Progenitor cell of endocrine pancreas (in vitro differentiated cells): ENCODE measurements at places on chromosomes 4 and X.

- no peaks in the 10 kb centered on the region for H3K27me3 ChIP-seq
- no peaks in the 10 kb centered on the region for H3K4me1 ChIP-seq
- no peak for DNase-seq
- peaks cover 2% of the 10 kb centered on the region for H3K36me3 ChIP-seq
These were observed 21.0 kb upstream of the THOC2 start for GRCh38 chrX:123753656-123754350.

DNA sequence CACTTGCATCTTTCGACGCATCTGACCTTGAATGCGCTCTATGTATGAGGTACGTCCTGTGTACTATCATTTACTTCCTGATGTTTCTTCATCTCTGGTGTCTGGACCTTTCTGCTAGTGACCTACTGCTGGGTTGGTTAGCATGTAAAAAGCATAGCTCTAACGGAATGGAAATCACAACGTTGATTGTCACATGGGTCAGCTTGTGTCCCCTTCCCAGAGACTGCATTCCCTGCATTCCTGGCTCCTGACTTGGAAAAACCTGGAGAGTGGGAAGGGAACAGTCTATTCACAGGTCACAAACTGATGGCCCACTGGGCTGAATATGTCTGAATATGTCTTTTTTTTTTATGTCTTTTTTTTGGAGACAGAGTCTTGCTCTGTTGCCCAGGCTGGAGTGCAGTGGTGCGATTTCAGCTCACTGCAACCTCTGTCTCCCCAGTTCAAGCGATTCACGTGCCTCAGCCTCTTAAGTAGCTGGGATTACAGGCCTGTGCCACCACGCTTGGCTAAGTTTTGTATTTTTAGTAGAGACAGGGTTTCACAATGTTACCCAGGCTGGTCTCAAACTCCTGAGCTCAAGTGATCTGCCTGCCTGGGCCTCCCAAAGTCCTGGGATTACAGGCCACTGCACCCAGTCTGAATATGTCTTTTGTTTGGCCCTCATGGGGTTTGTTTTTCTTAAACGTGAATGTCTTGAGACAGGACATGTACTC lies 16.3 kb downstream of the LONRF3 start:
- H3K4me3 ChIP-seq: no peak overlapping the region
- no peaks in the 10 kb centered on the region for H3K27me3 ChIP-seq
- H3K4me1 ChIP-seq: no peaks in the 10 kb centered on the region
- H3K27ac ChIP-seq: no peak overlapping the region

DNA sequence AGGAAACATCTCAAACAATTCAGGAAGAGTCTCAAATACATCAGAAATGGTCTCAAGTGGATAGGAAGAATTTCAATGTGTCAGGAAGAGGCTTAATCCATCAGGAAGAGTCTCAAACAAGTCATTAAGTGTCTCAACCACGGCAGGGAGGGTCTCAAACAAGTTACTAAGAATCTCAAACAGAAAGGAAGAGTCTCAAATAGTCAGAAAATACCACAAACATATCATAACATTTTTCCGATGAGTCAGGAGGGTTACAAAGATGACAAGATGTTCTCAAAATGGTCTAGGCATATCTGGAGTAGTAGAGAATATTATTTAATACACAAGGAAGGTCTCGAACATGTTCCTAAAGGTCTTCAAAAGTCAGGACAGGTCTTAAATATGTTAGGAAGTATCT lies 109.3 kb upstream of the USP9X start:
- no peak for DNase-seq
- no peaks in the 10 kb centered on the region for H3K36me3 ChIP-seq
- no peaks in the 10 kb centered on the region for H3K4me1 ChIP-seq
- H3K27me3 ChIP-seq: no peaks in the 10 kb centered on the region
- H3K27ac ChIP-seq: no peak overlapping the region

DNA sequence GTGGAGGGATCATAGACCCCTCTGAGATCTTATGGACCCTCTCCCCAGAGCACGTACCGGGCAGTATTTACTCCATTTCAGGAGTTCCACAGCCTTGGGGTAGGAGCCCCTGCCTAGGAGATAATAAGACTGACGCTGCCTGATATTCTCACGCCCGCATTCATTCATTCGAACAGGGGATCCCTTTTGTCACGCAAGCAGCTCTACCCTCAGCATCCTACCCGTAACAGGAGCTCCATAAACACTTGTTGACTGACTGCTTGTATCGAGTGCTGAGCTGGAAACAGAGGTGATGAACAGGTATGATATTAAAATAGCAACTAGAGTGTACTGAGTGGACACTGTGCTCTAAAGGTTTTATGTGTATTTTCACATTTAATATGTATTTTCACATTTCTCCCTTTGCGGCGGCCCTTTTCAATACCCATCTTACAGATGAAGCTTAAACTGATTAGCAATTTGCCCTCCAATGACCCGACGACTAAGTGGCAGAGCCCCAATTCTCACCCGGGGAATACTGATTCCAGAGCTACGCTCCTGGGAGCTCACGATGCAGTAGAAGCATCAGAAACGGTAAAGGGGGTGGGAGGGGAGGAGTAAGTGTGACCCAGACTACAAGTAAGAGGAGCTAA lies 888 bp downstream of the RAB28 start:
- peaks cover 19% of the 10 kb centered on the region for H3K4me1 ChIP-seq
- peaks cover 2% of the 10 kb centered on the region for H3K36me3 ChIP-seq
- no peak for DNase-seq

DNA sequence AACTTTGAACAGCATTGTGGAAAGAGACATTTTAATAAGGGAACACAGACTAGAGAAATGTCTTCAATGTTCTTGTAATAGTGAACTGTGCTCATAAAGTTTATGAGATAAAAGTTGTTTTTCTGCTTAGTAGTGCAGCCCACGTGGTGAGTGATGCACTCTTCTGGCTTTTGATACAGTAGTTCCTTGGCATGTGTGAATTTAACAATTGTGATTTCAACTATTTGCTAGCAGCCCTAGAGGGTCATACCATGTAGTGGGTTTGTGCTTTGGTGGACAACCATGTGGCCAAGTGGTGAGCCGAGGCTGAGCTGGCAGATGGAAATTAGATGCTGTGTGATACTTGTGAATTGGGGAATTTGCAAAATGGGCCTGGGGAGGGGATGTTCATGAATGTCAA lies 116.2 kb upstream of the SLC4A4 start:
- no peak for DNase-seq
- no peaks in the 10 kb centered on the region for H3K27me3 ChIP-seq
- H3K4me3 ChIP-seq: no peak overlapping the region
- peaks cover 22% of the 10 kb centered on the region for H3K4me1 ChIP-seq
- H3K36me3 ChIP-seq: peaks cover 55% of the 10 kb centered on the region

DNA sequence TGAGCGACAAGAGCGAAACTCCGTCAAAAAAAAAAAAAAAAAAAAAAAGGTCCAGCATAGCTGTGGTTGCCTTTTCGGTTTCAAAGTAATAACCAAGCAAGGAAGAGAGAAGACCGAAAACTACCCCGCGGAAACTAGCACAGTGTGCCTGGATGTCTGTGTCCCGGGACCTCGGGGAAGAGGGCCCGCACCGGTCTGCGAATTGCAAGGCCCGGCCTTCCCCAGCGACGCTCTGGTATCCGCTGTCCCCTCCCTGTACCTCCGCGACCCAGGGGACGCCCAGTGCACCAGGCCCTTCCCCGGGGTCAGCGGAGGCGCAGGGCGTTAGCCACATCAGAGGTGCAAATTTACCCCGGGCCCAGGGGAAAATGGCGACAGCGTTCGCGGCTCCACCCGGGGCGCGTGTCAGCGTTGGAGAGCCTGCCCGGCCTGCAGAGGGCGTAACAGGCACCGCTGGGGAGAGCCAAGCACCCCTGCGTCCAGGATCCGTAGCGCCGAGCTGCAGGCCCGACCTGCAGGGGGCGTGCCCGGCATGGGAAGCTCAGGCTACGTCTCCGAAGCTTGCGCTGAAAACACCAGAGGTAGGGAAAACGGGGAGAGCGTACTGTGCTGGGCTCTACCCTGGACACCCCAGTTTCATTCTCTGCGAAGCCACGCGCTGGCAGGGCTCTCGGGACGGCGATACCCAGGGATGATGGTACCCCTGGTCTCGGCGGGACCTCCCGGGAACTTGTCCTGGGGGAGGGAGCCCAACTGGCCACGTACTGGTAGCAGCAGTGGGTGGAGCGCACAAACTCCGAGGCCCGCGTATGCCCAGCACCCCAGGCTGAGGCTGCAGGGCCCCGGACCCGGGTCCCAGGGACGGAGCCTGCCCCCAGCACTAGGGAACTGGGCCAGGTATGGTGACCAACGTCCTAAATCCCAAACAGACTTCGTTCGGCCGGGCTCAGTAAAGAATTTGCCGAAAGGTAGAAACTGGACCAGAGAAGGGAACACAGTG lies 16.2 kb downstream of the NKX6-1 start:
- H3K4me1 ChIP-seq: peaks cover 22% of the 10 kb centered on the region
- H3K27ac ChIP-seq: no peak overlapping the region
- H3K4me3 ChIP-seq: no peak overlapping the region
- DNase-seq: no peak
- peaks cover 71% of the 10 kb centered on the region for H3K27me3 ChIP-seq

GRCh38 chrX:142089193-142089592 lies 115.9 kb downstream of the MAGEC2 start:
- no peaks in the 10 kb centered on the region for H3K27me3 ChIP-seq
- no peak overlapping the region for H3K27ac ChIP-seq
- no peaks in the 10 kb centered on the region for H3K4me1 ChIP-seq
- DNase-seq: no peak
- no peak overlapping the region for H3K4me3 ChIP-seq

GRCh38 chr4:5710961-5711478 lies at the start of gene EVC:
Gene EVC (plus strand): TSS chr4:5711201. CDS start chr4:5711381, 180 bp downstream.
- H3K27ac ChIP-seq: peak within 1 kb of the TSS; percentile 92
- peaks cover 23% of the 10 kb centered on the region for H3K4me1 ChIP-seq
- peaks cover 12% of the 10 kb centered on the region for H3K36me3 ChIP-seq
- peak within 1 kb of the TSS; percentile 84 for H3K4me3 ChIP-seq
- DNase-seq: peak; percentile 63

DNA sequence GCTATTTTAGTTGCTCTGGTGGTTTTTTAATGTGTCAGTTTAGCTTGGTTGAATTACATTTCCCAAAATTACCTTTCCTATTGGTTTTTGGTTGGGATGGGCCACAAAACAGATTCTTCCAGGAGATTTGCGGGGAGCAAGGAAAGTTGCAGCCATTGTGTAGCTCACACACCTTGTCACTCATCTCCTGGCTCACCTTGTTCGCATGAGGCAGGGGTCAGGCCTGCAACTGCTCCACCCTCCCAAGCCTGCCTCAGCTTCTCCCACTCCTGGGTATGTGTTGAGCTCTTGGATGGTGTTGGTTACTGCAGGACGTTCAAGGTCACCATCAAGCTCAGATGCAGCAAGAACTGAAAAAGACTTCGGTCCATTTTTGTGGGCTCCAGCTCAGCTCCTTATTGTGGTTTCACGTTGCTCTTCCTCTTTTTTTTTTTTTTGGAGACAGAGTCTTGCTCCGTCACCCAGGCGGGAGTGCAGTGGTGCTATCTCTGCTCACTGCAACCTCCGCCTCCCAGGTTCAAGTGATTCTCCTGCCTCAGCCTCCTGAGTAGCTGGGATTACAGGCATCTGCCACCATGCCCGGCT lies 95.6 kb upstream of the METTL14 start:
- no peak overlapping the region for H3K27ac ChIP-seq
- H3K36me3 ChIP-seq: no peaks in the 10 kb centered on the region
- peaks cover 13% of the 10 kb centered on the region for H3K27me3 ChIP-seq

DNA sequence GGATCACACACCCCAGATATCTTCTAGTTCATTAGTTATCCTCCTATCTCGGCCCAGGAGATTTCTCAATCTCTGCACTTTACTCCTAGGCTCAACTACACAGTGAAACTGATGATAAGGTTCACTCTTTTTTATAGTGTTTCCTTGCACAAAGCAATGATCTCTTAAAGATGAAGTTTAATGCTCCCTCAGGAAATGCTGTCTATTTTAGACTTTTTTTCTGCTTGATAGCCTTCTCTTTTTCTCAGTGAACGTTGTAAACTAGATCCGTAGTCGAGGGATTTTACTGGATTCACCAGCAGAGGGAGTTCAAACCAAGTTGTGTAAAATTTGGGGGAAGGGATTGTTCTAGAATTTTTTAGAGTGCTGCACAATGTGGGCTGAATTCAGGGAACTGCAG lies 269.6 kb downstream of the GBA3 start:
- no peaks in the 10 kb centered on the region for H3K36me3 ChIP-seq
- H3K4me3 ChIP-seq: no peak overlapping the region
- DNase-seq: no peak
- H3K27me3 ChIP-seq: no peaks in the 10 kb centered on the region

DNA sequence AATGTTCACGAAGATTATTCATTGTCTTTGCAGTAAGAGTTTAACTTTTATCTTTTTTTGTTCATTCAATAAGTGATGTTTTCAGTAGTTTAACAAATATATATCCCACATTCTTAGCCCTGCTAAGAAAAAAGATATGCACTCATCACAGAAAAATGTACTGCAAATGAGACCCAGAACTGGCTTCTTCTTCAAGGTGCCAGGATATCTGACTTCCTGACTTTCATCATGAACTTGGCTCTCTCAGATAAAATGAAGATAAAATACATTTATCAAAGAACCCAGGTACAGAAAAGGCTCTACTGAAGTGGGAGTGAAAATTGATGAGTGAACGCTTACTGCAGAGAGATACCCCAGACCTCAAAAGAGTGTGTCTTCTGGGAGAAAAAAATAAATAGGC lies 177.8 kb upstream of the DKK2 start:
- H3K27me3 ChIP-seq: peaks cover 7% of the 10 kb centered on the region
- no peak overlapping the region for H3K27ac ChIP-seq
- no peak for DNase-seq
- H3K4me1 ChIP-seq: peaks cover 7% of the 10 kb centered on the region

GRCh38 chr4:90815569-90815968 lies 688.4 kb downstream of the CCSER1 start:
- no peak overlapping the region for H3K4me3 ChIP-seq
- no peaks in the 10 kb centered on the region for H3K27me3 ChIP-seq
- no peaks in the 10 kb centered on the region for H3K4me1 ChIP-seq

- peaks cover 15% of the 10 kb centered on the region for H3K27me3 ChIP-seq
- H3K36me3 ChIP-seq: peaks cover 2% of the 10 kb centered on the region
- H3K4me3 ChIP-seq: no peak overlapping the region
- no peak for DNase-seq
- H3K4me1 ChIP-seq: peaks cover 7% of the 10 kb centered on the region
These were observed 1.7 kb upstream of the KCNE5 start for GRCh38 chrX:109626637-109627036.

GRCh38 chr4:6916069-6916586 lies 6.5 kb downstream of the TBC1D14 start:
- no peaks in the 10 kb centered on the region for H3K27me3 ChIP-seq
- H3K36me3 ChIP-seq: no peaks in the 10 kb centered on the region
- H3K4me3 ChIP-seq: no peak overlapping the region
- no peak for DNase-seq
